ENCODE measurements at places on chromosomes 4 and X. TPM values are rescaled to one million over a fixed set of nuclear protein-coding genes. Genes with fewer than 3 reads are reported as not detected.

Gene NKX3-2
- total RNA-seq = not detected

Gene HSFX4
- total RNA-seq = not detected

Gene TKTL2
- not detected for total RNA-seq

Gene SUPT20HL1
- not detected for total RNA-seq

Gene ARHGAP24
- total RNA-seq = 1.5 TPM

DNA sequence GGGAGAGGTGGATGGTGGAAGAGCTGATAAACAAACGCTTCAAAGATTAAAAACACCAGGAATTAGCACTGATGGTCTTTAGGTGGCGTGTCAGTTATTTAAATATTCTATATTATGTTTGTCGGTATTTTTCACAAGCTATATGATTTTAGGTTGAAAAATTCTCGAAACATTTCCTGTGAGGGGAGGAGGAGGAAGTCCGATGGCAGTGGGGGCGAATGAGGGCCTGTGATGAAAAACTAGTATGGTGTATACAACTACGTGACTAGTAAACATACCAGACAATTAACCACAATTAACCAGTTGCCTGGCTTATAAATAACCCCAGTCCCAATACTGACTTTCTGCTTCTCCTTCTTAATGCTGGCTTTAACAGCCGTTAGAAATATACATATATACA, 595 bp upstream of the NAP1L2 start:
- DNase-seq = no peak

DNA sequence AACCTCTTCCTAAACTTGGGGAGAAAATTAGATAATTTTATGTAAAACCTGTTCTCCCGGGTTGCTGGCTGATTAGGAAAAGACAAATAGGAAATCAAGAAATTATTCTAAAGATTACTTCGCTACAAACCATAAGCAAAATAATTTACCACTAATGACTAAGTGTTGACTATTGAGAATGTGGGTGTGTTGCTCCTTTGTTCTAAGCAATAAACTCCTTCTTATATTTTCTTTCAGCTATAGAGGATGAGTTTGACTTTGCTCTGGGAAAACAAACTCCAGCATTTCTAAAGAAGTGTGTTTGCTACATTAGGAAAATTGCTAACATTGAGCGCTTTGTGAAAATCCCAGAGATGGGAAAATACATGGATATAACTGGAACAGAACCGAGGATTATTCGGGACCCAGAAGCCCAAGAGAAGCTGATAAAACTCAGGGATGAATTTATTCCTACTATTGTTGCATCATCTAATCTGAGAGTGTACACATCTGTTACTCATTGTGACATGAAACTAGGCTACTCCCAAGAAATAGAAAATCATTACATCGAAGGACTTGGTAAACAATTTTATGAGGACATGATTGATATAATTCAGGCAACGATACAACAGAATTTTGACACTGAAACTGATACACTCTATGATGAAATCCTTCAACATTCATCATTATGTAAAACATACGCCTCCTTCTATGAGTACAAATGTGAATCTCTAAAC, 194.2 kb downstream of the NWD2 start:
- DNase-seq = no peak

DNA sequence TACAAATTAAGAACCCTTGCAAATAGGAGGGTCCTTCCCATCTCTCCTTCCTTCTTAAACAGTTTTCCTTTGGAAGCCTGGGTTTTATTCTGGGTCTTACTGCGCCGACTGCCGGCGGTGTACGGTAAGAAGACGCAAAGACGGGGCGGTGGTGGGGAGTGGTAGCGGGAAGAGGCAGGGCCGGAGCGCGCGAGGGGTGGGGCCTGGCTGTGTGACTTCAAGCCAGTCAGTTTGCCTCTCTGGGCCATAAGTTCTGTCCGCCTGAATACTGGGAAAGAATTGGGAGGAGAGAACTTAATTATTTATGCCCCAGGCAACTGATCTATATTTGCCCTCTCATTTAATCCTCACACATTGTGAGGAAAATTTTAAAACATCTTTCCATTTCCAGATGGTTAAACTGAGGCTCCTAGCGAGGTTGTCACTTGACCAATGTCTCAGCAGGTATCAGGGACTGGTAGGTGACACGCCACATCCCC, 726 bp upstream of the KANTR start:
- peak; percentile 68 for DNase-seq

GRCh38 chr4:87165892-87166291, 54.5 kb downstream of the KLHL8 start:
- DNase-seq = no peak

DNA sequence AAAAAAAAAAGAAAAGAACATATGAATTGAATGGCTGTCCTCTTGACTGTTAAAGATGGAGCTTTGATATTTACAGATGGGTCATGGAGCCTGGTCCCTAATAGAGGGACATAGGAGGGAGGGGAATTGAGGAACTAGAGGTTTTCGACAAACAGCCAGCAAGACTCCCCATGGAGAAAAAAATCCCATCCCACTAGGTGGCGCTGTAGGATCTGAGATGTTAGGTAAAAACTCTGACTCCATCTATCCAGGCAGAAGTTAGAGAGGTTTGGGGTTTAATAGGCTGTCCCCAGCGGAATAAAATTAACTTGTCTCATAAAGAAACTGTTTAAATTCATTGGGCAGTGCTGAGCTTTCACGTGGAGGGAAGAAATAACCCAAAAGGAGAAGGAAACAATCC, 45.9 kb downstream of the HMGB2 start:
- peak; percentile 68 for DNase-seq

DNA sequence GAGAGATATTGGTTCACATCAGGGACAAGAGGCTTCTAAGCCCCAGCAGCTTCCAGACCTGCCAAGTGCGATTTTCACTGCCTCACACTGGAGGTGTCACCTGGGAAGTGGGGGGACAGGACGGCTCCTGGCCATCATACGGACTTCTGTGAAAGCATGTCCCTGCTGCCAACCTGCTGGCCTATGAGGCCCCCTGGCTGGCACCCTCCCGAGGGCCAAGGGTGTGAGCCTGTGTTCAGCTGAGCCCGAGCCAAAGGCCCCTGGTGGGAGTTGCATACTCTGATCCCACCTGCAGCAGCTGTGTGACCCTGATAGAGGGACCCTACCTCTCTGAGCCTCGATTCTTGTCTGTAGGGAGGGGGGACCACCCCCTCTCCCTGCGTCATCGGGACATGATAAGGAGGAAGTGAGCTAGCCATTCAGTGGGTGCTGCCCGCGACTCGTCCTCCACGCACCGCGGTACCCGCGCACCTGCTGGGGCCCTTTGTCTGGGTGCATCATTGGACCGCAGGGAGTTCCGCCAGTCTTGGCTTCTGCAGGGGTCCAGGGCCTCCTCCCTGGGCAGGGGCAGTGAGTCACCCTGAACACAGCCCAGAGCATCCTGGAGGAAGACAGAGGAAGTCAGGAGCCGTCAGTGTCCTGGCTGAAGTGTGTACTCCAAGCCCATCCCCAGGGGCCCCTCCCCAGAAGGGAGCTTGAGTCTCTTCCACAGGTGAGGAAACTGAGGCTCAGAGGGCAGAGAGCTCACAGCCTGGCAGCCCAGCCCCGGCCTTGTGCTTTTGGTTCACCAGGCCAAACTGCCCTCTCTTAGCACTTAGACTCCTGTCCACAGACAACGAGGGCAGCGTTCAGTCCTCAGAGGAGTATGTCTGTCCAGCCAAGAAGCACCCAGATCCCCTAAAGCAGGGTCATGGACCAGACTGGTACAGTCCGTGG, 24.1 kb downstream of the C4orf50 start:
- DNase-seq = no peak

- no peak for DNase-seq
Measured at GRCh38 chr4:75015627-75016026, 82.7 kb downstream of the PARM1 start.

- DNase-seq = no peak
Measured at GRCh38 chrX:15973946-15974345, 119.3 kb upstream of the AP1S2 start.

DNA sequence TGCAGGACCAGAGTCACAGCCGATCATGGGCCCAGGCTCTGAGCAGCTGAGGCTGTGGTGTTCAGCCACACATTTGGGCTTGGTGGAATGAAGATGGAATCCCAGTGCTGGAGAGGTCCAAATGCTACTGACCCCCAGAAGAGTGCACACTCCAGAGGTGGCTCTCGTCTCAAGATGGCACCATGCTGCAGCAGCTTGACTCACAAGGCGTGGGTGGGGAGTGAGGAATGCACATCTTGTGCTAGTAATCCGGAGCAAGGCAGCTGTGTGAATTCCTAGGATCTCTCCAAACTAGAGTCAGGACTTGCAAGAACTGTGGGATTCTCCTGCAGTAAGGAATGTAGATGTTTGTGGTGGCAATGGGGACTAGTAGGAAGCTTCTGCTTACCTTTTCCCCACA, 28.7 kb downstream of the RAB28 start:
- no peak for DNase-seq

- no peak for DNase-seq
Measured at GRCh38 chr4:15015170-15015569, 12.9 kb downstream of the CPEB2 start.

DNA sequence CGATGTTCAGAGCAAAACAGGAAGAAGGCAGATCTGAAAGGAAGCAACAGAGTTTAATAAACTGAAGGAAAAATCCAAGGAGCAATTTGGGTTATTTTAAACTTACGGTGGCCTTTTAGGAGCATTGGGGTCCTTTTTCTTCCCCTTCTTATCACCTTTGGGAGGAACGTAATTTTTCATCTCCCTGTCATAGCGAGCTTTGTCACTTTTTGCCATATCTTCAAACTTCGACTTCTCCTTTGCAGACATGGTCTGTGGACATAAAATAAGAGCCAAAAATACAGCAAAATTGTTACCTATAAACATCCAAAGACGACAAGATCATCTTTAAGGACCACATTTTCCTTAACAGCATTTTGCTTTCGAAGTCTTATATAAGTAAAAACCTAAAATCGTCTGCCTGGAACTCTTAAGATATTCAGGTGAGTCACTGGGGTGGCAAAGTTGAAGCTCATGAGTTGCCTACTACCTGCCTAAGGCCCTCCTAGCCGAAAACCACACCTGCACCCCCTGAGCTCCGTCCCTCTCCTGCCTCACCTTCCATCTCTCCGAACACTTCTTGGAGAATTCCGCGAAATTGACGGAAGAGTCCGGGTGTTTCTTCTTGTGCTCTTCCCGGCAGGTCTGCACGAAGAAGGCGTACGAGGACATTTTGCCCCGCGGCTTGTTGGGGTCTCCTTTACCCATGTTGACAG, 1.0 kb downstream of the HMGB2 start:
- peak; percentile 14 for DNase-seq

DNA sequence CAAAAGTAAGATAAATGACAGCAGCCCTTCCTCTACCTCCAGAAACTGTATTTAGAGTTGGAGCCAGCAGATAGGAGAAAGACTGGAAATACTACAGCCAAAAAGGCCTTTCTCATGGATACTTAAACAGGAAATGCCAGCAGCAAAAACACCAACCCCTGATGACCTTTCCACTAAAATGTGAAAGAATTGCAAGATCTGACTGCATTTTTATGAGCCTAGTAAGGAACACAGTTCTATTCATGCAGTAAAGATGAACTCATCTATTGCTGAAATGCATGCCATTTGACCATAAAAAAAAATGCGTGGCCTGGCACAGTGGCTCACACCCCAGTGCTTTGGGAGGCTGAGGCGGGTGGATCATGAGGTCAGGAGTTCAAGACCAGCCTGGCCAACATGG, 19.9 kb downstream of the ABCG2 start:
- no peak for DNase-seq

DNA sequence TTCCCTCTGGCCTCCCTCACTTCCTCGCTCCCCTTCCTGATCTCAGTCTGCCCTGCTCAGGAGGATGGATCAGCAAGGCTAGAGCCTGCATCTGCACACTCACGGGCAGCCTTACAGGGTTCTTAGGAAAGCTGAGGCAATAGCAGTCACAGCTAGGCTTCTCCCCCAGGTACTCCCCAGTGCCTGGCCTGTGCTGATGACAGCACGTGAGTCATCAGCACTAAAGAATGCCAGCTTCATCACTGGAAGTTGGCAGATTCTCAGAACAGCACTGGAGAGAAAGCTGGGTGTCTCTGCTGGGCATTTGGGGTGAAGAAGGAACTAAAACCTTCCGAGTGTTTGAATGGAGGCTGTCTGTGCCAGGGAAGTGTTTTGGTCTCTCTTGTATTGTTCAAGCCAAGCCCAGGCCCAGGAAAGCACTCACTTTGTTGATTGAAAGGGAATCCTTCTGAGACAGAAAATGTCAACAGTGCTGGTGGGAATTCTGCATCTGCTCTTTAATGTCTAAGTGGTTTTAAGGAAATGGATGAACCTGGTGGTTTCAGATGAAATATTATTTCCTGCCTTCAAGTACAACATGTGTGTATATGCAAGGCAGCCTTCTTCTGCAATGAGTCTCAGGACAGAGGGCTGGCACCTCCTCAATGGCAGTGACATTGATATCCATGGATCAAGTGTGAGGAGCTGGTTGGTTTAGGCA, 73.0 kb upstream of the SCOC start:
- DNase-seq = no peak

- no peak for DNase-seq
Measured at GRCh38 chrX:42119076-42119475, 195.7 kb upstream of the CASK start.

- no peak for DNase-seq
Measured at GRCh38 chrX:53166103-53166502, 58.9 kb downstream of the KDM5C start.

- DNase-seq = peak; percentile 61
Measured at GRCh38 chrX:130120746-130121504, 10.6 kb upstream of the ELF4 start.

DNA sequence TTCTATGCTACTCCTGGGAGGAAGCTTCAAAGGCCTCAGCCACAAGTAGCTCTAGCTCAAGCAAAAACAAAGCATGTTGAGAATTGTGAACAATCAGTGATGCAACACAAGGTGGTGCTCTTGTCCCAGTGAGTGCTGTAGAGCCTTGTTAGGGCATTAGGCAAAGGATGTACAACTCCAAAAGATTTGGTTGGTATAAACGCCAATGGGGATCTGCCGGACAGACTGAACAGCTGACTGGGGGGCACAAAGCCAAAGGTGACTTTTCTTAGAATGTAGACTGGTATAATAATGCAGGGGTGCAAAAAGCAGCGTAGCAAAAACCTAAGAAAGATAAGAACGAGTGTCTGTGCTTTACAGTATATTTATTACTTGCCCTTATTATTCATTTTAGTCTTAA, 62.6 kb upstream of the ALB start:
- no peak for DNase-seq

- no peak for DNase-seq
Measured at GRCh38 chr4:52943677-52944076, 81.6 kb downstream of the RASL11B start.

DNA sequence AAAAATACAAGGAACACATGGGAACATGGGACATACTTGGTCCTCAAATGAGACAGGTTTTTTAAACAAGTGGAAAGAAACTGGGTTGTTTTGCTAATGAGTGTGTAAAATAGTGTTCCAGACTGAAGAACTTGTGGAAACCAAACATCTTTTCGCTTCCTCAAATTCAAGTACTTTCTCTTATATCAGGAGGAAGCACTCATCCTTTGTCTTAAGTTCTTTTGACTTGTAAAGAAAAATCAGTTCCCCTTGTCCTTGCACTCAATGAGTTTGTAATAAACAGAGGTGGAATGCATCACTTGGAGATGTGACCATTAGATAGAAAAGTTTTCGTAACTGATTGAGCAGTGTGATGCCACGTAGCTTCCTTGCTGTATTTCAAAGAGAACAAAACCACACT, 101.1 kb downstream of the PHOX2B start:
- no peak for DNase-seq

GRCh38 chr4:1720163-1720983, 750 bp downstream of the TMEM129 start:
- DNase-seq = peak; percentile 27

- no peak for DNase-seq
Measured at GRCh38 chr4:72604324-72604723, 35.3 kb upstream of the ADAMTS3 start.

GRCh38 chr4:107757864-107758476, 37.9 kb upstream of the PAPSS1 start:
- no peak for DNase-seq

GRCh38 chrX:49884290-49884862, 5.1 kb downstream of the USP27X start:
- DNase-seq = peak; percentile 55
